CD8-positive, alpha-beta memory T cell (primary cell): ENCODE measurements at places on chromosomes 1 and 21.

- H3K27me3 ChIP-seq, result no peaks in the 10 kb centered on the region
- H3K4me3 ChIP-seq, result no peak overlapping the region
- no peaks in the 10 kb centered on the region for H3K36me3 ChIP-seq
- H3K27ac ChIP-seq, result no peak overlapping the region
These were observed 100.9 kb upstream of the DPT start for GRCh38 chr1:168829876-168830275.

- H3K4me1 ChIP-seq, result no peaks in the 10 kb centered on the region
- no peak overlapping the region for H3K4me3 ChIP-seq
- H3K27ac ChIP-seq, result no peak overlapping the region
These were observed 6.8 kb upstream of the LRRN2 start for GRCh38 chr1:204692325-204692840.

DNA sequence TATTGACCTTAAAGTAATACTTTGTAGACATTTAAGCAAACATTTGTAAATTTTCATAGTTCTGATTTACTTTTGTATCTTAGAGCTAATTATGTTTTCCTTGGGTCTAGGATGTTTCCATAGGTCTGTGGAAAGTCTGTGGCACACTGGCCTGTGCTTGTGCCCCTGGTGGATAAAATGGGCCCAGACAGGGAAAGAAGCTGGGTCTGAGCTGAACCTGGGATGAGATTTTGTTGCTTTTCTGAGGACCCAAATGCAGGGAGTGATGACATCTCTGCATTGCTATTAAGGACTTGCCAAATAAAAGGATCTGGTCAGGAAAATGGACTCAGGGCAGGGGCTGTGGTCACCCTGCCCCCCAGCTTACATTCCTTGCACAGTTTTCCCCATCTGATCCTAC, 41.8 kb downstream of the C1orf21 start:
- H3K4me1 ChIP-seq, result no peaks in the 10 kb centered on the region
- no peaks in the 10 kb centered on the region for H3K36me3 ChIP-seq
- no peak overlapping the region for H3K4me3 ChIP-seq
- DNase-seq, result no peak

DNA sequence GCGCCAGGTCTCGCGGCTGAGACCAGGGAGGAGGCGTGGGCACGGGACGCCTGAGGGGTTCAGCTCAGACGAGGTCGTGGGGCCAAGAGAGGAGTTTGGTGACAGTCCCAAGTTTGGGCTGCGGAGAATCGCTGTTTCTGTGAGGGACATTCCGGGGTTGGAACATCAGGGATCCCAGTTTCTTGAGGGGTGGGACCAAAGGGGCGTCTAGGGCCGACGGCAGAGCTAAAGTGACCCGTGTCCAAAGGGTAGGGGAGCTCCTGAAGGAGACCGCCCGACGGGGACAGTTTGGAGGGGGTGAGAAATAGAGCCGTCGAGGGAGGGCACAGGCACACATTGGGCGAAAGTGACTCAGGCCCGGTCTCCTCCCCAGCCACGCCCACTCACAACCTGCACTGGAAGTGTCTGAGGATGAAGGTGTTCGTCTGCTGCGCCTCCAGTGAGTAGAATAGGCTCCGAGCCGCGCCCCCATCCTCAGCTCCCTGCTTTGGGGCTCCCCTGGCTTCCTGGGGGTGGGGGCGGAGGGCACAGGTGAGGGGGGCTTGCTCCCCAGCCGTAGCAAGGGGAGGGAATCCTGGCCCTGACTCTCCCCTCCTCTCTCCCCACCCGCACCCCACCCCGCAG, 7.0 kb downstream of the EFNA3 start:
- peaks cover 37% of the 10 kb centered on the region for H3K27me3 ChIP-seq
- H3K4me3 ChIP-seq, result peak overlapping the region; percentile 99
- H3K27ac ChIP-seq, result peak overlapping the region; percentile 71
- DNase-seq, result peak; percentile 59
- H3K36me3 ChIP-seq, result no peaks in the 10 kb centered on the region
- H3K4me1 ChIP-seq, result peaks cover 50% of the 10 kb centered on the region

DNA sequence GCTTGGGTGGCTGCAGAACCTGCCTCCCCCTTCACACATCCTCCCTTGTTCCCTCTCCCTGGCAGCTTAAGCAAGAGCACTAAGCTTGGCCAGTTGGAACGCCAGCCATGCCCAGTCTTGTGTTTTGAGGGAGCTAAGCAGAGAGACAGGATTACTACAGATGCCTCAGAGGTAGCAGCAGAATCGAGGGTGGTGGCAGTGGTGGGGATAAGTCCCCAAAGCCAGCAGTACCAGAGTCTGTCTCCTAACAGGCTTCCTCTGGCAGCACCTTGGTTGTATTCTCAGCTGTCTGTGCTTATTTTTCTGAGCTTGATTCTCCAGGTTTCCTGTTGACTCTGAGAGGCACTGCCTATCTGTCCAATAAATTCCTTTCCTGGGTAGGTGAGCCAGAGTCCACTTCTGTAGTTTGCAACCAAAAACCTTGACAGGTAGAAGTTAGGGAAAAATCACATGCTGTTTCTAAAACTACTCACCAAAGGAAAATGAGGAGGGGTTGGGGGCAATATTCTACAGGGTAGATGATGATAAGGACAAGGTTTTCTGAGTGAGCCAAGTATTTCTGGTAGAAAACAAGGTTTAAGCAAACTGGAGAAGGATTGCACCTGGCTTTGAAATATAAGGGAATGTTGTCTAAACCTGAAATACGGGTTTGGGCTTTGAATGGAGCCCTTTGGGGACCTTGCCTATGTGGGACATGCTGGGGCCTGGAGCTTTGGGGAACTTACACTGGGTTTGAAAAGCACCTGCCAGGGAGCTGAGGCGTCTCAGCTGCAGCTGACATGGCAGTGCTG, 100.8 kb downstream of the PBX1 start:
- H3K27me3 ChIP-seq, result no peaks in the 10 kb centered on the region
- no peaks in the 10 kb centered on the region for H3K36me3 ChIP-seq
- no peaks in the 10 kb centered on the region for H3K4me1 ChIP-seq
- no peak overlapping the region for H3K27ac ChIP-seq
- no peak for DNase-seq

DNA sequence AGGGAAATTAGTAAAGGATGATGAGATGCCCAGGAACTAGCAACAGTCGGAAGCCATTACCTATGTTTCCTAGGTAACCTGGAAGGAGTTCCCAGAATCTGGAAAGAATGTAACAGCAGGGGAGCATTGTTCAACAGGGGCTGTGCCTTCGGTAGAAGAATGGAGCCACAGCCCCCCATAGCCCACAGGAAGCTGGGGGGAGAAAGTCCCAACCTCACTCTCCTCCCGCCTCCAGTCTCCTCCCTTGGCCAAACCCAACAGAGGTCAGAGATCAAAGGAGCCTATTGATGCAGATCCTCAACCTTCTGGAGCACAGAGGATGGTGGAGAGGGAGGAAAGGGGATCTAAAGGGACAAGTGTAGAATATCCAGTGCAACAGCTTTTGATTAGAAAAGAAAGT, 131.5 kb upstream of the SLC44A3 start:
- no peaks in the 10 kb centered on the region for H3K27me3 ChIP-seq
- H3K27ac ChIP-seq, result no peak overlapping the region
- H3K4me3 ChIP-seq, result no peak overlapping the region
- no peaks in the 10 kb centered on the region for H3K36me3 ChIP-seq
- no peak for DNase-seq

- H3K36me3 ChIP-seq, result no peaks in the 10 kb centered on the region
- no peaks in the 10 kb centered on the region for H3K27me3 ChIP-seq
- H3K4me1 ChIP-seq, result peaks cover 6% of the 10 kb centered on the region
These were observed 10.6 kb downstream of the CNR2 start for GRCh38 chr1:23902321-23903278.

DNA sequence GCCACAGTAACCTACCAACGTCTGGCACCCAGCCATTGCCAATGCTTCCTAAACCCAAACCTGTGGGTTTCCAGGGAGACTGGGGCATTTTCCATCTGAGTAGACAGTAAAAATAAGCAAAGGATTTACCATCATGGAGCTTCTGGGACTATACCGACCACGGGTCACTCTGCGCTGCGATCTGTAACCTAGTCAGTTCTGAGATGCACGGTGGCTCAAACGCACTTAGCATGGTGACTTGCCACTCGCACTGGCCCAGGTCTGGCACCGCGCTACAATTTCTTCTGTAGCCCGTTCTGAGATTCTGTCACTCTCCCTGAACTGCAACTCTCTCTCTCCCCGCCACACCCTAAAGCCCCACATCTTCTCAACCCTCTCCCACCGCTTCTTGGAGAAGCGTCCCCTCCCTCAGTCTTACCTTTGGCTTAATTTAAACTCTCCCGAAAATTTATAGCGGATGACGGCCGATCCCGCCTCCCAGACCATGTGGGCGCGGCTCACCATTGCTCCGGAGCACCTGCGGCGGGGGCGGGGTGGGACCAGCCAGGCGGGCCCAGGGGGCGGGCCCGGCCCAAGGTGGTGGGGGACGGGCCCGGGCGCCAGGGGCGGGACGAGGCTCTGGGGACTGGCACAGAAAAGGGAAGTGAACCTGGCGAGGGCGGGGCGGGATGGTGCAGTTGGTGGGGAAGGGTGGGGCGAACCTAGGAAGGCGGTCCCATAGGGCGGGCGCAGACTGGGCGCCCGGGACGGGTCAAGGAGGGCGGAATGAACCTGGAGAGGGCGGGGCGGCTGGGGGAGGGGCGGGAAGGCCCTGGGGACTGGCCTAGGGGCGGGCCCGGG, 493 bp upstream of the MAP3K21 start:
- no peak overlapping the region for H3K27ac ChIP-seq
- H3K4me1 ChIP-seq, result peaks cover 7% of the 10 kb centered on the region
- H3K4me3 ChIP-seq, result no peak overlapping the region

GRCh38 chr1:165595246-165595938, 35.6 kb upstream of the MGST3 start:
- no peak overlapping the region for H3K27ac ChIP-seq
- no peak for DNase-seq
- H3K27me3 ChIP-seq, result peaks cover 12% of the 10 kb centered on the region
- H3K4me1 ChIP-seq, result peaks cover 14% of the 10 kb centered on the region
- no peaks in the 10 kb centered on the region for H3K36me3 ChIP-seq
- no peak overlapping the region for H3K4me3 ChIP-seq

DNA sequence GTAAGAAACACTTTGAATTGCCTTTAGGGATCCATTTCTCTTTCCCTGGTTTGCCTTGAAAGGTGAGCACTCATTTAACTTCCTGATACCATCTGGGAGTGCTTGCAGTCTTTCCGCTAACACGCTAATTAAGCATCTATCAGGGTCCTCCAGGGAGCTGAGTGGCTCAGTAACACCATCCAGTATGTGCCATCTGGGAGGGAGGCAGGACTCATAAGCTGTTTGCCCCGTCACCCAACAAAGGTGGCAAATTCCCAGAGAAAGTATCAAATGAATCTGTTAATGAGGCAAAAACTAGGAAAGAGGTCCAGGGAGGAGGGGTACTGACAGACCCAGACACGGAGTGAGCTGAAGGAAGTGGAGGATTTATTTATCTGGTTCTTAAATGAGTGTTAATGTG, 430.9 kb downstream of the HLX start:
- no peaks in the 10 kb centered on the region for H3K4me1 ChIP-seq
- H3K27ac ChIP-seq, result no peak overlapping the region
- H3K27me3 ChIP-seq, result no peaks in the 10 kb centered on the region
- no peaks in the 10 kb centered on the region for H3K36me3 ChIP-seq
- H3K4me3 ChIP-seq, result no peak overlapping the region

DNA sequence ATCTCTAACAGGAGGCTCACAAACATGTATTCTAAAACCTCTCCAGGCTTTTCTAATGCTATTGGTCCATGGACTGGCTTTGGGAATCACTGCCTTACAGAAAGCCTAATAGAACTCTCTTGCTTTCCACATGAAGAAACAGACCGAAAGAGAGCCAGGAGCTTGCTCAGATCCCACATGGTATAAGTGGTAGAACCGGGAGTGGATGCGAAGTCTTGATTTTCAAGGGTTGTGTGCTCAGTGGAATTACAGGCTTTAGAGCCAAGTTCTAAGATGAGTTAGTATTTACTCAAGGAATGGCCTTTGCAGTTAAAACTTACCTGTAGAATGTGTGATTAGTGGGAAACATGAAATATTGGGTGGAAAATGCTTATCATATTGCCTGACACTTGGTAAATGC, 54.3 kb upstream of the HSD17B7 start:
- H3K27ac ChIP-seq, result no peak overlapping the region
- no peaks in the 10 kb centered on the region for H3K36me3 ChIP-seq
- H3K4me3 ChIP-seq, result no peak overlapping the region
- DNase-seq, result no peak

GRCh38 chr1:153768316-153769181, 6.7 kb upstream of the SLC27A3 start:
- H3K4me1 ChIP-seq, result no peaks in the 10 kb centered on the region
- H3K27ac ChIP-seq, result no peak overlapping the region
- DNase-seq, result no peak
- H3K27me3 ChIP-seq, result no peaks in the 10 kb centered on the region
- H3K36me3 ChIP-seq, result peaks cover 26% of the 10 kb centered on the region

- no peak overlapping the region for H3K27ac ChIP-seq
- peaks cover 6% of the 10 kb centered on the region for H3K27me3 ChIP-seq
- H3K4me3 ChIP-seq, result no peak overlapping the region
- no peaks in the 10 kb centered on the region for H3K4me1 ChIP-seq
- no peak for DNase-seq
- H3K36me3 ChIP-seq, result no peaks in the 10 kb centered on the region
These were observed 6.7 kb downstream of the MYCL start for GRCh38 chr1:39894884-39895495.

- DNase-seq, result no peak
- no peaks in the 10 kb centered on the region for H3K27me3 ChIP-seq
- H3K27ac ChIP-seq, result no peak overlapping the region
- no peak overlapping the region for H3K4me3 ChIP-seq
- no peaks in the 10 kb centered on the region for H3K36me3 ChIP-seq
These were observed 329.3 kb upstream of the PRMT6 start for GRCh38 chr1:106727171-106727570.

DNA sequence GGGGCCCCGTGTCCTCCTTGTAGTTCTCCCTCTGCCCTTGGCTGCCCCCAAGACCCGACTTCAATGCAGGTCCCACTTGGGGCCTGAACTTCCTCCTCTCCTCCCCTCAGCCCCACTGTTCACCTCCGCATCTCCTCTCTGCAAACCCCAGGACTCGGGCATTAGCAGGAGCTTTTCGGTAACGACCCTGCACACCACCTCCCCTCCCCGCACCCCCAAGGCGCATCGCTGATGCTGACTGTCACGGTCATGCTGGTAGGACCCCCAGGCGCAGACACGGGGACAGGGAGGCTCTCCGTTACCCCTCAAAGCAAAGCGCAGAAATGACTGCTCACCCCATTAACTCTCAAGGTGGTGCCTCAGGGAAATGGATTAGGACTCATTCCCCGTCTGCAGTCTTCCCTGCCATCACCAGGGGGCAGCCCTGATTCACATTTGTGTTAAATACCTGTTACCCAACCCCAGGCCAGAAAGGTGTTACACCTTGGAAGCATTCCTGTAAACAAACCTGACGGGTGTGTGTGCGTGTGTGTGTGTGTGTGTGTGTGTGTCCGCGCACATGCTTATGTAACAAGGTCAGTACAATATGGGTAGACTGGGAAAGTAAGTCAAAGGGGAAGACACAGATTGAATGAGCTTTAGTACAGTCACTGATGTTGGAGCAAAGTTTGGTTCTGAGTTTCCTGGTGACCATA, 6.4 kb upstream of the GUCA2B start:
- DNase-seq, result peak; percentile 57
- H3K27me3 ChIP-seq, result peaks cover 4% of the 10 kb centered on the region
- H3K36me3 ChIP-seq, result no peaks in the 10 kb centered on the region
